Cortex of kidney (tissue), 1 donor: ENCODE measurements at places on chromosomes 12 and 14.

- no peak for DNase-seq
These were observed 7.9 kb downstream of the DICER1 start for GRCh38 chr14:95149441-95149840.

DNA sequence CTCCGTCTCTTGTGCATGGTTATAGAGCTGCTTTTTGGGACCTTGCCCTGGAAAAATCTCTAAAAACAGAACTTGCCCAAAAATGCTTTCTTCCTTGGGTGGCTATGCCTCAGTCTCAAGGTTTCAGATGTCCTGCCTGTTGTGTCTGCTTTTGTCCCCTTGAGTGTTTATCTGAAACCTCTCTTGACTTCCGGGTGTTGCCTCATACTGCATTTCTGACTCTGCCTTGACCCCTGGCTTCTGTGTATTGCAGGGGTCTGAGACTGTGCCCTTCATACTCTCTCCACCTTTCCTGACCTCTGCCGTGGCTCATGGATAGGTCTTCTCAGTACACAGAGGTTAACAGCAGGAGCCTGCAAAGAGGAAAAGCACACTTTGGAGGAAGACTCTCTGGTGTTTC is 124.8 kb upstream of the NTF3 start:
- DNase-seq, result no peak

DNA sequence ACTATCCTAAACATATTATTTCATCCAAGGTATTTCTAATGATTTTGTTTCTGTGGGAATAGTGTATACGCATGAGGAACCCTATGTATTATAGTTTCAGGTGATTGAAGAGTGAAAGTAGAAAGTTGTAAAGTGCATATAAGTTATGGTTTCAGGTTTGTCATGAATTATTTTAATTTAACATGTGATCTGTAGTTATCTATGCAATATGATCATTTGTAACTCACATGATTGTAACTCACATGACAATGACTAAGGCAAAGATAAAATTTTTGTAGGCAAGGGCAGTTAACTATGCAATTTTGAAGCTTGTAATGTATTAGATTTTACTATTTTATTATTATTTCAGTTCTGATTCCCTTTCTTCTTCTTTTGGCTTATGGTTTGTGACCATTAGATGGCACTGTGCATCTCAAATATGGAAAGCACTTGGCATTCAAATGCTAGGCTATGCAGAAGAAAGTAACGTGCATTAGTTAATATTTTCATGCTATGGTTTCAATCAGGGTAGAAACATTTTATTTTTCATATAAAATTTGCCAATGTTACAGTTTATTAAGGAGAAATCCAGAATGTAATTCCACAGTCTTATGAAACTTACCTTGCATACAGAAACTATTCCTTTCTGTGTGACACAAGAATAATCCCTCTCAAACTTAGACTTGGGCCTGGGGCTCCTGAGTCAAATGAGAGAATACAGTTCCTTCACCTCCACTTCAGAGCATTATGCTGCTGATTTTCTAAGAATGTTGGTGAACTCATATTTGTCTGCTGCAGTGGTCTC is 15.8 kb upstream of the TMEM30B start:
- DNase-seq, result no peak

GRCh38 chr14:84686550-84686949 is 843.4 kb upstream of the FLRT2 start:
- no peak for DNase-seq

- no peak for DNase-seq
These were observed 20.1 kb upstream of the RTN1 start for GRCh38 chr14:59890676-59891075.

GRCh38 chr12:130958557-130959140 is 4.9 kb downstream of the ADGRD1 start:
- no peak for DNase-seq

- no peak for DNase-seq
These were observed 176.3 kb upstream of the ARID2 start for GRCh38 chr12:45553204-45553603.

DNA sequence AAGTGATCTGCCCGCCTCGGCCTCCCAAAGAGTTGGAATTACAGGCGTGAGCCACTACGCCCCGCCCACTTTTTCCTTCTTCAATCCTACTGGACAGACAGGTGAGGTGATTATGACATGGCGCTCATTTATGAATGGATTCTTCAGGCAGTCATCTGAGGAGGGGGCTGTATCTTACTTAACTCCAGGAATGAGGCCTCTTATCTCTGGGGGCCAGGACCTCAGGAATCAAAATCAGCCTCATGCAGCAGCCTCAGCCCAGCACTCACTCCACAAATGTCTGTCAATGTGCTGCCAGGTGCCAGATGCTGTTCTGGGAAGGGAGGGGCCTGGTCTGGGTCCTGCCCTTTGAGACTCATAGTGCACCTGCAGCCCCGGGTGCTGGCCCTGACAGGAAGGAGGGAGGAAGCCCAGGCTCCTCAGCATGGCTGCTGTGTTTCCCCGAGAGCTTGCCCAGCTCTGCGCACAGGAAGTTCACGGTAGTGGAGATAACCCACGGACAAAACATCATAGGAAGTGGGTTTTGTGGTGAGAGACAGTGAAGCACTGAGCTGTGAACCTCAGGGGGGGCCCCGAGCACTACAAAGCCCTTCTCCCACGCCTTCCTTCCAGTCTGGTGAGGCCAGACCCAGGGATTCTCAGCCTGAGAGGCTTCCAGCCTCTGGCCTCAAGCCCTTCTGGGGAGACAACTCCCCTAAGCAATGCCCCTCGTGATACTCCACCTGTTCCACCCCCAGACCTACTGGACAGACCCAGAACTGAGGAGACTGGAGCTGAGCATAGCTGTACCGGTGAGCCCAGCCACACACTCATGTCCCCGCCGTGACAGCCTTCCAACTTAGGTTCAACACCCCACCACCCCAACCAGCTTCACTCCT is 22.3 kb downstream of the GALNT6 start:
- DNase-seq, result no peak

GRCh38 chr12:103503546-103504480 is 8.0 kb upstream of the C12orf42 start:
- no peak for DNase-seq

- no peak for DNase-seq
These were observed 173.0 kb upstream of the IGF1 start for GRCh38 chr12:102653406-102653805.

- DNase-seq, result no peak
These were observed 7.7 kb downstream of the UBC start for GRCh38 chr12:124906606-124907261.

GRCh38 chr12:57158665-57159064 is 11.2 kb upstream of the LRP1-AS start:
- DNase-seq, result no peak

DNA sequence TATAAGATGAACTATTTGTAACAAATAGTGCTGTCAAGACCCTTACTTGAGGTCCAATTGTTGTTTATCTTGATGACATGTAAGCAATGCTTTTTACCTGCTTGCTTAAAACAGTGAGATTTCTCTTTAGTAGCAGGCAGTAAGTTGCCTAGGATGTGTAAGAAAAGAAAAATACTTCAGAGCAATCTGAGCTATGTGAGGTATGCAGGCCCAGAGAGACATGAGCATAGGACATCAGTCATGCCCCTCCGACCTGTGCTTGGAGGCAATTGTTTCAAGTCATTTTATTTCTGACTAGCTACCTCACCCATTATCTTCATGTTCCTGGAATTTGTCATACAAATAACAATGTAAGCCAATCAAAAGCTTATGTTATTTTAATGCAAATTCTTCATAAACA is 930.6 kb upstream of the FBXO33 start:
- no peak for DNase-seq

DNA sequence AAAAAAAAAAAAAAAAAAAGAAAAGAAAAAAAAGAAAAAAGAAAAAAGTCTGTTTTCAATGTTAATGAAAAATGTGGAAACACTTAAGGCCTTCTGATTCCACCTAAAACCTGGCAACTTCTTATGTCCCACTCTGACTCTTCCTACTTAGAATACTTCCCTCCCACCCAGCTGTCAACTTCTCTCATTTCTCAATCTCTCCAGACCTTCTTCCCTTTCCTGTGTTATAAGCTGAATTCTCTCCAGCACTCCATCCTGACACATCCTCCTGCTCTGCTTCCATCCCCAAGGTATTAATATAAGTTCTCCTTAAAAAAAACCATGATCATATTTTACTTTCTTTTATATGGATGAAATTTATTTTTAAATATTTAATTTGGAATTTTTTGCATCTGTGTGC is 20.3 kb upstream of the TMTC1 start:
- DNase-seq, result no peak

DNA sequence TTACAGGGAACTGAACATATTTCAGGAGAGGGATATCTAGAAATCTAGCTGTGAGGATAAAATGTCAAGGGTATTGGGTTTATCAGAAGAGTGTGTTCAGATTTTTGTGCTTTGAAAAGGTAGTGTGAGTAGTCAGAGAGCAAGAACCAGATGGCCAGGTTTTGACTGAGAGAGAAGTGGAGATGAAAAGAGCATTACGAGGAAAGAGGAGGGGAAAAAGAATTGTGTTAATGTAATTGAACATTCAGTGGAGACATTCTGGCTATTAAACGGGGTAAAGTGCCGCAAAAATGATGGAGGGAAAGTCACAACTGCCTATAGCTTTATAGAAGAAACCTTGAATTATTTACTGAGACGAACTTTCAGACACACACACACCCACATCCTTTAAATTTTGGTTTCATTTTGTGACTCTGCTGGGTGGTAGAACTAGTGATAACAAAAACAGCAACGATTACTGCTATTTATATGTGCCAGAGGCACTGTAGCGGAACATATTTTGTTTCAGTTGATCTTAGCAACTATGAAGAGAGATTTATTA is 213.6 kb downstream of the ERC1 start:
- no peak for DNase-seq

- no peak for DNase-seq
These were observed 1.8 kb upstream of the MEG3 start for GRCh38 chr14:100824091-100824551.

GRCh38 chr14:54784060-54784459 is 118.6 kb downstream of the GCH1 start:
- no peak for DNase-seq

DNA sequence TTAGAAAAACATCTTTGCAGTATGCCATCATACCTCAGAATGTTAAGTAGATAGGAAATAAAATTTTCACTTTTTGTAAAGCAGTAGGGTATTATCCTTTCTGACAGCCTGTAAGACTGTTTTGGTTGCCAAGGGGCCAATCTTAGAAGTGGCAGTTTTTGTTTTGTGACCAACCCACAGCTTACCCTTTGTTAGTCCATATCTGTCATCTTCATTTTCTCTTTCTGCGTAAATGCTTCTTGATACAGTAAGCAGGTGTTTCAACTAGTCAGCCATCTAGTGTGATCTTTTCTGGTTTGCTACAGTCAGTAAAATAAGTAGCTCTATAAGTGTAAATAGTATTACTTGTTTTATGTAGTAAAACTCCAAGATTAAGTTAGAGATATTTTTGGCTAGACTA is 8.8 kb downstream of the PPM1A start:
- no peak for DNase-seq

DNA sequence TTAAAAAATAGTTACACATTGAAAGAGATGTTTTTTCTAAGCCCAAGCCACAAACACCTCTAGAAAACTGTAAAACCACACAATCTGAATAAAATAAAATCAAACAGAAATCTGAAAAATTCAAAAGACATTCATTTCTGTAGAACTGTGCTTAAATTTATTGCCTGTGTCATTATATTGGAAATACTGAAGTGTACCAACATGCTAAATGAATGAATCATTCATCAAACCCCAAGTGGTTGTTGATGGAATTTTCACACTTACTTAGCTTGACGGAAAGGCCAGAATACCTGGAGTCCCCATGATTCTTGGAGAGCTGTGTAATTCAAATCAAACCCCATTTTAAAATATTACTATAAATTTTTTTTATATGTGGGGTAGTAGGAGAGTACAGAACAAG is 2.7 kb downstream of the KITLG start:
- no peak for DNase-seq

GRCh38 chr14:82251494-82251893 is 717.8 kb upstream of the SEL1L start:
- no peak for DNase-seq

DNA sequence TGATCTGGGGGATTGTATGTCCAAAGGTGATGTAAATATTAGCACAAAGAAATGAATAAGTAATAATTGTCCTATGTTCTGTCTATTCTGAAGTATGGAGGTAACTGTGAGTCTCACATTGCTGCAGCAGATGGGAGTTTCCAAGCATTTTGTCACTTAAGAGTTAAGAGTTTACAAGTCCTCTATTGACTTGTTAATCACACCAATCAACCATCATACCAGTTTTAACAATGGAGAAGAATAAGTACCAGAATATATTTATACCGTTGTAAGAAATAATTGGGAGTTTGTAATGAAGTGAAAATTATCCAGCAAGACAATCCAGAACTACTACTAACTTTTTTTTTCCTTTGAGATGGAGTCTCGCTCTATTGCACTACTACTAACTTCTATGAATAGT is 139.1 kb downstream of the MDGA2 start:
- no peak for DNase-seq

DNA sequence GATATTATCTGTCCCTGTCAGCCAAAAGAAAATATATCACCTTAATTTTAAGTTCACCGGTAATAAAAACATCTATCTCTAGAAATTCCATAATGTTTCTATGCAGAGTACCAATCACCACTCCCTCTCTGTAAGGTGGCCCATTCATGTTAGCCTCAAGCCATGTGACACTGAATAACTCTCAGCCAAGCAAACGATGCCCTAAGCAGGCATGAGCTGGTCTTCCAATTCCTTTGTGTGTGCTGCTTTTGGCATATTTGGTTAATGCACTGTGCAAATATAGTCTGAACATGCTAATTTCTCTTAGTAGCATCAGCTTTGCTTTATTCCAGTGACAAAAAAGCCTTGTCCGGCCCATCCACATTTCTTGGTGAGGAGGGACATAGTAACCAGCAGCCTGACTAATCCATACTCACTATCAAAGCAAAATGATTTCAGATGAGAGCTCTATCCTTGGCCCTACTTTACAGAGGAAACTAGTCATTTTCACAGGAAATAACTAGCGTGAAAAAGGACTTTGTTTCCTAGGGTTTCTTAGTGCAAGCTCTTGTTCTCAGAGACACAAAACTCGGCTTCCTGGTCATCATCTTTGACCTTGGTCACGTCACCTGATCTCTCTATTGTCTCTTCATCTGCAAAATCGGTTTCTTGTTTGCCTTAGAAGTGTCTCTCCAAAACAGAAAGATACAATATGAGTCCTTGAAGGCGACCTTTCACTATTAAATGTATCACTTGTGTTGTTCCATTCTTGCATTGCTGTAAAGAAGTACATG is 59.2 kb upstream of the RTRAF start:
- DNase-seq, result no peak

DNA sequence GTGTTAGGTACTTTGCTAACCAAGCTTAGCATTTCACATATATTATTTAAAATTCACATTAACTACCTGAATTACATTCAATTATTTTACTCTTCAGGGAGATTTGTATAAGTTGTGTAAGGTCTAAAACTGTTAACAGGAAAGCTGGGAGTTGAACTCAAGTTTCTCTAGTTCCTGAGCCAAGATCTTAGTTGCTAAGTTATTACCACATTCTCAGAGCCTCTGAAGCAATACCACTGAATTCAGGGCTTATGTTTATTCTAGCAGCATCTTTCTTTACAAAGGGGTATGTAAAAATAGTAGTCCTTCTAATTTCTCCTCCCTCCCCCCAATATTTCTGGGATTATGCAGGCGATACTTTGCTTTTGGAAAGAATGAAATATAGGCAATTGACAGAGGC is 786.8 kb downstream of the DIO2 start:
- DNase-seq, result no peak
